ENCODE measurements at places on chromosomes 16 and 17.
A peak's percentile ranks its signal among the peaks of the same experiment; 100 is the strongest.

DNA sequence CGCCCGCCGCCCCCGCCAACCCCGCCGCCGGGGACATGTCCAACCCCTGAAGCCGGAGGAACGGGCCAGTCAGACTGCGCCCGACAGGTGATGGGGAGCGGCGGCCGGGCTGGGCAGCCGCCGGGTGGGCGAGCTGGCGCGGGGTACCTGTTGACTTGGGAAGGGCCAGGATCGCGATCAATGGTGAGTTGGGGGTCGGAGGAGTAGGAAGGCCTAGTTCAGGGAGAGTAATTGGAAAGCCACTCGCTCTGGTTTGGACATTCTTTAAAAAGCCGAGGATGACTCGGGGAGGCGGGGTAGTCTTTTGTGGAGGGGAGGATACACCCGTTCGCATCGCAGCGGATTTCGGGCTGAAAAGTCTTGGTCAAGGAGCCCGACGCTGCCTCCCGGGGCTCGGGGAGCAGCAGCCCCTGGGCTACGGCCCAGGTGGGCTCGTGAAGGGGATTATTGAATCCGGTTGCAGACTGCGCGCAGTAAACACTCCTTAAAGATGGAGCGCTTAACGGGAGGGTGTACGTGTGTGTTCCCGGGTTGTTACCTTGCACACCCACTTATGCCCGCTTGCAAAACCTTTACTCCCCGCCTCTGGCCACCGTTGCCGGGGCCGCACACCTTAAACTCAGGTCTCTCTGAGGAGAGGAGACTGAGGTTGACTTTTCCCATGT is 123.8 kb downstream of the GOSR1 start:
- peak; percentile 55 for DNase-seq

DNA sequence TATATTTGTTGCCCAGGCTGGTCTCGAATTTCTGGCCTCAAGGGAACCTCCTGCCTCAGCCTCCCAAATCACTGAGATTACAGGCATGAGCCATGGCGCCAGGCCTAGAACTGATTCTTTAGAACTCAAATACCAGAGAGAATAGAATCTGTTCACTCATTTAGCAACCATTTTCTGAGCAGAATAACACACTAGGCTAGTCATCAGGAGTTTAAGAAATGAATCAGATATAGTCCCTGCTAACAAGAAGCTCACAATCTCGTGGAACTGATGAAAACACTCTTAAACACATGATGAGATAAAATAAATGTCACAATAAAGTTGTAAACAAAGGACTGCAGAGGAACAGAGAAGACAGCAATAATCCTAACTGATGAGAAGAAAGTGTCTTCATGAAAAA is 55.8 kb upstream of the ADCY9 start:
- peak; percentile 58 for DNase-seq

- no peak for DNase-seq
These were observed 35.3 kb downstream of the PRMT7 start for GRCh38 chr16:68345958-68346635.

DNA sequence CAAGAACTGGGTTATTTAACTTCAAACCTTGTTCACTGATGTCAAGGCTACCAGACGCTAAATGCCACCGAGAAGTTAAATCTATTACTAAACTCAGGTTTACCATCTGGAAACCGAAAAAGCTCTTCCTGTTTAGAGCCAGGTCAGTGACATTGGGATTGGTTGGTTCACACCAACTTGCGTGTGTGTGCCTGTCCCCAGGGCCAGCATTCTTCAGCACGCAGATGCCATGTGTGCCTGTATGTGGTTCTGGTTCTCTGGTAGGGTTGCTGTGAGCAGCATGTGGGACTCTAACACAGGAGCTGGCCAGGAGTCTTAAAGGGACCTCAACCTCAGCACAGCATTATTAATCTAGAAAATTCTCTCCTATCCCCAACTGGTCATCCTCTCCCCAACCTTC is 18.1 kb upstream of the TBX2 start:
- no peak for DNase-seq

DNA sequence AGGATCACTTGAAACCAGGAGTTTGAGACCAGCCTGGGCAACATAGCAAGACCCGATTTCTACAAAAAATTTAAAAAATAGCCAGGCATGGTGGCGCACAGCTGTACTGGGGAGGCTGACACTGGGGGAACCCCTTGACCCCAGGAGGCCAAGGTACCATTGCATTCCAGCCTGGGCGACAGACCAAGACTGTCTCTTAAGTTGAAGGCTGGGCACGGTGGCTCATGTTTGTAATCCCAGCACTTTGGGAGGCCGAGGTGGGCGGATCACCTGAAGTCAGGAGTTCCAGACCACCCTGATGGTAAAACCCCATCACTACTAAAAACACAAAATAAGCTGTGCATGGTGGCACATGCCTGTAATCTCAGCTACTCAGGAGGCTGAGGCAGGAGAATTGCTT is 74.9 kb downstream of the LITAF start:
- no peak for DNase-seq

GRCh38 chr17:4369557-4370230 is 3.2 kb upstream of the UBE2G1 start:
- no peak for DNase-seq

DNA sequence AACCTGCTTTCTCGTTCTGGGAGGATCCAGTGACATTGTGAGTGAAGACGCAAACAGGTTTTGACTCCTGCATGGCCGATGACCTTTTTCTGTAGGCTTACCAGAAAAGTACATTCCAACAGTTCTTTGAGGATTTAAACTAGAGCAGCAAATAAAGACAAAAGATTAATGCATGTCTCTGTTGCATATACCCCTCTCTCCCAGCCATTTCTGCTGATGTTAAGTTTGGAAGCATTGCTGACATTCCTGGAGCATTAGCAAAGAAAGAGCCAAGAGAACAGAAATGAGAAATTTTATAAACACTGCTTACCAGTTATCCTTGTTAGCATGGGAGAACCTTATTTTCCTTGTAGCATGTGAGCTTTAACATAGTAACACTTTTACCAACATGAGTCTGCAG is 49.3 kb downstream of the SIAH1 start:
- no peak for DNase-seq

GRCh38 chr17:14557480-14557879 is 256.6 kb downstream of the HS3ST3B1 start:
- DNase-seq, result no peak

DNA sequence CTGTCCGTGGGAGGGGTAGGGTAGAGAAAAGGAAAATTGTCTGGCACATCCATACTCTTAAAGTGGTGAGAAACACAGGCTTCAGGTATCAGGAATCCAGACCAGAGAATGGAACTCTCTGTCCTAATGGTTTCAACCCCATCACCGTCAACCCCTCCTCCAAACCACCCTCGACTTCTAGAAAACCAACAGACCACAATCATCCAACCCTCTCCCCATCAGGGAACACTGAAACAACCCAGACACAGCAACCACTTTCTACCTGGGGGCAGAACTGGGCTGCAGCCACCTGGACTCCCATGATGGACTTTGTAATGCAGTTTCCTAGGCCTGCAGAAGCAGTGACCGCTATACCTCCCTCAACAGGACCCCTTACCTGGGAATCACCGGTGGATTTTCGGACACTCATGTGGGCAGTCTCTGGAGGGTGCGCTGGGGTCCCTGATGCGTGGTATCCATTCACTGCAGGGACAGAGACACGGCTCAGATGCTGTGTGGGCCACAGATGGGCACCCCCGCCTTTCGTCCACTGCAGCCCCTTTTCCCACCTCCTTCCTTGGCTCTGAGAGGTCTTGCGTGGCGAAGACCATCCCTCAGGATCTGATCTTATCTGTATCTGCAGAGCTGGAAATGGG is 64.3 kb upstream of the RCVRN start:
- no peak for DNase-seq

- DNase-seq, result no peak
These were observed 70.1 kb downstream of the SMG6 start for GRCh38 chr17:2233441-2233947.

GRCh38 chr16:70416748-70417616 is 21.9 kb downstream of the ST3GAL2 start:
- DNase-seq, result no peak

DNA sequence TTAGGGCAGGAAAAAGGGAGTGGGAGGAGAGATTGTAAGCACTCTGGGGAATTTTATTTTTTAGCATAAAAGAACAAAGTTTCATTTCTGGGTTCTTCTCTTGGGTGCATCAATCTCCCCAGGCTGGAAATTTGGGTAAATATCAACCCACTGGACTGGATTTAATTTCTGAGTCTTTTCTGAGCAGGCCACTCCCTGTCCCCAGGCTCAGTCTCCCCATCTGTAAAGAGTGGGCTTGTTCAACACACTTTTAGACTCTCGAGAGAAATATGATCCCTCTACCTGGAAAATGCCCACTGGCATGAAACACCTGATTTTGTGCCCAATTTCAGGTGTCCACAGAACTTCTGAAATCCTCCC is 617 bp upstream of the VTN start:
- no peak for DNase-seq

- no peak for DNase-seq
These were observed 291.2 kb upstream of the SALL1 start for GRCh38 chr16:51442141-51442870.

DNA sequence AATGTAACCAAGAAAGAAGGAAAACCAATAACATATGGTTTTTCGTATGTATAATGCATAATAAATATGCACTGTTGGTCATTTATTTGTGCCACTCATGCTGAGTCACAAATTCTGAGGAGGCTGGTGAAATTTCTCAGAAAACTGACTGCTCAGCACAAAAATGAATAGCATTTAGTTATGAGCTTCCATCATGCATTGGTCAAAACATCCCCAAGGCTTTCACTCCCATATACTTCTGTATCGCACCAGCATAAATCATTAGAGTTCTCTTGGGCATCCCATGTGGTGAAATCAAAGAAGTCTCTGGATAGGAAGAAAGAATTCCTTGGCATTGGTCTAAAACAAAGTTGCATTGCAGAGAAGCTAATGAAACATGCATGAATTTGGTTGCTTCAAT is 785.6 kb upstream of the CDH8 start:
- no peak for DNase-seq

GRCh38 chr16:726188-726437 is 130 bp downstream of the CCDC78 start:
- DNase-seq, result no peak

DNA sequence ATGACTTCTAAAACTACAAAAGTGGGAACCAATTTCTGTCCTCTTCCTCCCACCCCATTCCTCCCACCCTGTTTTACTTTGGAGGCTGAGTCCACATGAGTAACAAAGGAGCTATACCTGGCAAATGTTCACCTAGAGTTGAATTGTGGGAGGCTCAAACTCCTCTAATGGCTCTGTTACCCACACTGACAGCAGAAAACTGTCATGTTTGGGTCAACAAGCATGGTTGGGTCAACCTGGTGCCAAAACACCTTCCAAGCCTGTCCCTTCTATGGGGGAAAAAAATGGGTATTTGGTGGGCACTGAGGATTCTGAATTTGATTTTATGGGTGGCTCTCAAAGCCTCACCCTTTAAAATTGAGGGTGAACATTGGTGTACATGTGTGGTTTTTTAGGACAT is 12.0 kb upstream of the HOXB13 start:
- DNase-seq, result no peak

DNA sequence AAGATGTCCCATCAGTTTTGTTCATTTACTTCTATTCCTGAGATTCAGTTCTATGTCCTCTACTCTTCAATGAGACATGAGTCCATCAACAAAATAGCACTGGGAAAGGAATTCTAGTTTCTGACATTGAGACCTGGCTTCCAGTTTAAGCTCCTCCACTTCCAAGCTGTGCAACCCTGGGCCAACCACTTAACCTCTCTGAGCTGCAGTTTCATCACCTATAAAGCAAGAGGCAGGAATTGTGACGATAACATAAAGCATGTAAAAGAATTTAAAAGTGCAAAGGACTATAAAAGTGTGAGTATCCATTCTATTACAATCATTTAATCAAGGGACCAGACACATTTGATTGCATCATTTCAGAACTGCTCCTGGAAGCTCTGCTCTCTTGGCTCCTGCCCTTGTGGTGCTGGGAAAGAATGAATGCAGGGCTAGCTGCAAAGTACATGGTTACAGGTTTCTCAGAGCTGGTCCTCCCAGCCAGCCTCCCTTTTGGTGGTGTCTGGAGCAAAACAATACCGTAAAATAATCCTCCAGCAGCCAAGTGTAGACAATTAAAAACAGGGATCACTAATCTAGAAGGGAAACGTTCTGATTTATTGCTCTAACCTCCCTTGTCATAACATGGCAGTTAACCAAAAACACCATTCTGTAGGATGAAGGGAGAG is 113.9 kb downstream of the VPS53 start:
- no peak for DNase-seq

GRCh38 chr16:66682271-66682670 is 14.3 kb downstream of the CMTM4 start:
- DNase-seq, result no peak

- DNase-seq, result peak; percentile 43
These were observed 3.1 kb downstream of the SPNS3 start for GRCh38 chr17:4436846-4437245.

GRCh38 chr16:1496464-1496863 is 3.3 kb downstream of the TELO2 start:
- DNase-seq, result no peak

DNA sequence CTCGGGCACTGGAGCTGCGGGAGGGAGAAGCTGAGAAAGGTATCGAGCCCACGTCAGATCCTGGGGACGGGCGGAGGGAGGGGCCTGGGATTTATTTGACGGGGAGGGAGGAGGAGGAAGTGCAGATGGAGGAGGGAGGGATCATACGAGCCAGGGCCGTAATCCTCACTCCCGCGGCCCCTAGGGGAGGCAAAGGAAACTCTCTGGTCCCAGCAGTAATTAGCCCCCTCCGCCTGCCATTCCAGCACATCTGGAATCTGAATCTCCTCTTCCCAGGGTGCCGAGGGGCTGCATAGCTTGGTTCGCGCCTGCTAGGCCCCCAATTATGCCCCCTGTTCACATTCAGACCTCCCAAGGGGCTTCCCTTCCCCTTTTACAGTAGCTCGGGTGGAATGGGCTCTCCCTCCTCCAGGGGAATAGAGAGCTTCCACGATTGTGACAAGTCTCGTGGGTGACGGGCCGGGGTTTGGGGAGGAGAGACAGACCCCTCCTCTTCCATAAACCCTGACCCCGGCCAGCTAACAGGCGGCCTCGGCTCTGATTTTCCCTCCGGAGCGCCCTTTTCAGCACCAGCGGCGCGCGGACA is at the start of gene SEZ6L2:
SEZ6L2 (minus strand) TSS at position 35 of the 586 bp plus-strand sequence. CDS start 531 bp downstream, outside the sequence.
- no peak for DNase-seq

DNA sequence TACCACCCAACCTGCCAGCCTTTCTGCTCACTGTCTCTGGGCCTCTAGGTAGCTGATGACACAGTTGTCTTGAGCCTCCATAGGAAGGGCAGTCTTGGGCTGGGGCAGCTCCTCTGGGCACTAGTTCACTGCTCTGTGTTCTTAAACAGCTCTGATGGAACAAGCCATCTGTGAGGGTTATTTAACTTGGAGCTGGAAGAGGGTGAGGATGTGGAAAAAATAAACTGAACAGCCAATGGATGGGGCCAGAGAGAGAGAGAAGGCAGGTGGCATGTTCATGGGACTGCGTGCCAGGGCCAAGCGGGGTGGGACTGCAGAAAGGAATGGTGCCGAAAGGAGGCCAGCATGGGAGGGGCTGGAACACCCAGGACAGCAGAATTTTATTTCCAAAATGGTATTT is 52.6 kb downstream of the HIC1 start:
- no peak for DNase-seq

All from T-helper 2 cell (primary cell).